ENCODE measurements at places on chromosomes 1 and 21. TPM values are rescaled to one million over a fixed set of nuclear protein-coding genes. Genes with fewer than 3 reads are reported as not detected.

DNA sequence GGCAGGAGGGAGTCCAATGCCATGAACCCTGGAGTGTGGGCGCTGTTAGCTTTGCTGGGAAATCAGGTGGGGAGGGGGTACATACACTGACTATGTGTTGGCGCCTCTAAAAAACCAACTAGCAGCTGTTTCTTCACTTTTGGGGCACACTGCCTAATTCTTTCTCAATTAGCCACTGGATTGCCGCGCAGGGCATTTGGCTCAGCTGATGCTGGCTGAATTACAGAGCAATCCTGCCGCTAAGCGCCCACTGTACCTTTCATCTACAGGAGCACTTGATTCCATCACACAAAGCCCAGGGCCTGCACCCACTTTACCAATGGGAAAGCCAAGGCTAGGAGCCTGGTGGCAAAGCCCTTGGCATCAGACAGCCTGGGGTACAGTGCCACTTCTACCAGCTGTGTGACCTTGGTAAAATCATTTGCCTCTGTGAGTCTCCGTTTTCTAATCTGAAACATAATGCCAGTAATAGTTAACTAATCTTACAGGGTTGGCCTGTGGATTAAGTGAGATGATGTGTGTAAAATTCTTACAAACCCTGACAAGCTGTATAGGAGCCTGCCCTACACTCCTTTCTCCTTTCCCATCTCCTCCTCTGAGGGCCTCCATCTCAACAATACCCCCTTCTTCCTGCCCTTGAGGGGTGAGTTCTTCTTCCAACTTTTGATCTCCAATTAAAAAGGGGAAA lies 59.0 kb downstream of the UBE2T start:
- DNase-seq = no peak

GRCh38 chr1:90768826-90769225 lies 51.7 kb upstream of the BARHL2 start:
- no peak for DNase-seq

DNA sequence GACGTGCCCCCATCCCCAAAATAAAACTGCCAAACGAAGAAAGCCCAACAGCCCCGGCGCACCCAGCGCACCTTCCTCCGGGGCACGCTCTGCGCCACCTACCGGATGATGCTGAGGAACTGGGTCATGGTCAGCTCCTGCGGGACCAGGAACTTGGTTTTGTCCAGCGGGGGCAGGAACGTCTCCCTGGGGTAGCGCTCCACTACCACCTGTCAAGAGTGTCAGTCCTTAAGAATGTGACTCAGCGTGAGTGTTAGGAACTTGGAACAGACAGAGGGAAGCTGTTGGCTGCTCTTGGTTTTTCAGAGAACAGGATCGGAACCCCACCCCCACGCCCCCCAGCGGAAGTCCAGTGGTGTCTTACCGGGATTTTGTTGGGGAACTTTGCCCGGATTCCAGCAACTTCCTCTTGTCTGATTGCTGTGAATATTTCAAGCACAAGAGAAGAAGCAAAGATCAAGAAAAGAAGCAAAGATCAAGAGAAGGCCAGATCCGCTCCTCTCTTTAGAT lies 431 bp downstream of the MAP1LC3C start:
- peak; percentile 72 for DNase-seq

DNA sequence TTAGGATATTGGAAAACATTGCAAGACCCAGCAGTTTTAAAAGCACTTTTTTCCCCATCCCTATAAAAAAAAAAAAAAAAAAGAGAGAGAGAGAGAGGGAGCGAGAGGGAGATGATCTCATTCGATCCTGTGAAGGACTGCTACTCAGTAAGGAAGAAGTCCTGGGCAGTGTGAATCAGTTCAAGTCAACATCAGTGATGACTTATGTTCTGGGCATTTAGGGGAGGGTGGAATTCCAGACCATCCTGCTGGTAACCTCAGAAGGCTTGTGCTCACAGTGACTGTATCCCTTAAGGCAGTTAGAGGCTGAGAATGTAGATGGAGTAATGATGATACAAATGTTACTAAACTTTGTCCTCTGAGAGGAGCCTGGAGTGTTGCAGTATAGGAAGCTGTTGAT lies 151.4 kb downstream of the TGFB2 start:
- no peak for DNase-seq

GRCh38 chr1:195744256-195744655 lies 864.0 kb downstream of the KCNT2 start:
- DNase-seq = no peak

GRCh38 chr1:30041741-30042437 lies 681.5 kb downstream of the MATN1 start:
- no peak for DNase-seq

GRCh38 chr1:235468970-235469369 lies 35.3 kb downstream of the B3GALNT2 start:
- no peak for DNase-seq

DNA sequence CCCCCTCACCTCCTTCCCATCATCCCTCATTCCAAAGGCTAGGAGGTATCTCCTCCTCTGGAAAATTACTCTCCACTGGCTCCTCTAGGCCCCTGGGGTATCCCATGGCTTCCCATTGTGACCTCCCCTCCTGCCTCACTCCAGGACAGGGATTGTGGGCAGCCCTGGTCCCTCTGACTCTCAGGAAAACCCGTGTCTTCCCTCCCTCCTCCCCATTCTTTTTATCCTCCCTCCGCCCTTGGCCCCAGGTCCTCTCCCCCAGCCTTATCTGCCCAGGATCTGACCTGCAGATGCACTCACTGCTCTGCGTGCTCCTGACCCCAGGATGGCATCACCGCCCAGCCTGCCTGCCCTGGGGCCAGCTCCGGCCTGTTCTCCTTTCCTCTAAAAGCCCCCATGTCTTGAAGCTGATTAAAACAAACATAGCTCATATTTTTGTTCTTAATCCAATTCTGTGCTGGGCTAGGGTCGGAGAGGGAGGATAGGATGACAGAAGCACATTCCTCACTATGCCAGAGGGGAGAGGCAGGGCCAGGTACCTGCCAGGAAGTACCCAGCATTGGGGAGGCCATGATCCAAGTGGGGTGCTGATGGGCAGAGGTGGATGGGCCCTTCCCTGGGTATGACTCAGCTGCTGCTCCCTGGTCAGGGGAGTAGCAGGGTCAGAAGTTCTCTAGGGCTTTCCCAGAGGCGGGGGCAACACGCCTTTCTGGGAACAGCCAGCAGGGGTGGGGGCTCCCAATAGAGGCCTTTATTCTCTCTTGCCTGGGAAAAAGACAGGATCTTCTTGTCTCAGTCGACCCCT lies 13.8 kb upstream of the UBL4B start:
- DNase-seq = no peak

- no peak for DNase-seq
These were observed 38.6 kb downstream of the BMP8A start for GRCh38 chr1:39529901-39530535.

DNA sequence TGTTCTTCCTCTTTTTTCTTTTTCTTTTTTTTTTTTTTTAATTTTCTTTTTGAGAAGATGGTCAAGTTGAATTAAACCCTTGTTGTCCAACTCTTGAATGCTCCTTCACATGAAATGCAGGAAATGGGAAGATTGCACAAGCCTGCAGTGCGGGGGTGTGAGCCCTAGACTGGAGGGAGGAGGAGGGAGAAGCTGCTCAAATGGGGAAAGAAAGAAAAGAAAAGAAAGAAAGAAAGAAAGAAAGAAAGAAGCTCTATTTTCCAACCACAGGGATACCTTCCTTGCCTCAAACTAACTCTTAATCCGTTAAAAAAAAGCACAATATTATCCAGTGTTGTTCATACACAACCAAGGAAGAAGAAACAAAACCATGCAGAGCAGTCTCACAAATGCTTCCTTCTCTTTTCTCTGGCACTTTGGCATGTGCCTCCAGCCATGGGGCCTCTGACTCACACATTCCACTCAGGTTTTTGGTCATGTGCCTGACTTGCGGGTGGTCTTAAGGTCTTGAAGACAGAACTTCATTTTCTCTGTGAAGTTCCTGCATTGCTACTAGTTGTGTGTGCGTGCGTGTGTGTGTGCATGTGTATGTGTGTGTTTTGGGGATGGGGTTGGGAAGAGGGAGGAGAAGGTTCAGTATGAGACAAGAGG lies 276.1 kb downstream of the RPS6KC1 start:
- DNase-seq = no peak

- no peak for DNase-seq
These were observed 253.1 kb downstream of the PTPRU start for GRCh38 chr1:29489471-29489870.

GRCh38 chr1:97451944-97452343 lies 468.9 kb downstream of the DPYD start:
- no peak for DNase-seq

DNA sequence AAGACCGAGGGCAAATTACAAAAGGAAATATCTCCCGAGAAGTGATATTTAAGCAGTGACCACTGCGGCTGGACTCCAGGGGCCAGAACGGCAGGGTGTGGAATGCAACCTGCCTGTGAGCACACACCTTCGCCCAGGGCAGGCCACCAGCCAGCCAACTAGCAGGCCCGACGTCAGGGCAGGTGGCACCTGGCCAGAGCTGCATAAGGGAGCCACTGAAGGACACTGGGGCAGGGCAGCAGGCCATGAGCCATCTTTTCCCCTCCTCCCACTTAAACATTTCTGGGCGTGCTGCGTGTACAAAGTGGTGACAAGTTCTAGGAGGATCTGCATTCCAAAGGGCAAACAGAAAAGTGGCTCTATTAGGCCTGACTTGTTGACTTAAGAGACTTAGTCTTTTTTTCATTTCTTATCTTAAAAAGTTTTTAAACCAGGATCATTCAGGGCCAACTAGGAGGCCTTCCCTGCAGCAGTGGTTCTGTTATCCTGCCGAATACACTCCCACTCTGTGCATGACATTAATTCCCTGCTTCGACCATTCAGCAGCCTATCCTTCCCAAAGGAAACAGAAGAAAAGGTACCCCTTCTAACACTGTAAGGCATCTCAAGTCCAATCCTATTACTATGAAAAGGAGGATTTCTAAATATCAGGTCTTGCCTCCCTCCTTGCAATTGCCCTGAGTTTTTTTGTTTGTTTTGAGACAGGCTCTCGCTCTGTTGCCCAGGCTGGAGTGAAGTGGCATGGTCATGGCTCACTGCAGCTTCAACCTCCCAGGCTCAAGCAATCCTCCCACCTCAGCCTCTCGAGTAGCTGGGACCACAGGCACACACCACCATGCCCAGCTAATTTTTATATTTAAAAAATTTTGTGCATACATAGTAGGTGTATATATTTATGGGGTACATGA lies 96.3 kb downstream of the BCAR3 start:
- DNase-seq = peak; percentile 89

GRCh38 chr1:153364156-153364555 lies 6.5 kb downstream of the S100A9 start:
- DNase-seq = no peak

- no peak for DNase-seq
These were observed 69.6 kb upstream of the C1orf105 start for GRCh38 chr1:172350856-172351255.

DNA sequence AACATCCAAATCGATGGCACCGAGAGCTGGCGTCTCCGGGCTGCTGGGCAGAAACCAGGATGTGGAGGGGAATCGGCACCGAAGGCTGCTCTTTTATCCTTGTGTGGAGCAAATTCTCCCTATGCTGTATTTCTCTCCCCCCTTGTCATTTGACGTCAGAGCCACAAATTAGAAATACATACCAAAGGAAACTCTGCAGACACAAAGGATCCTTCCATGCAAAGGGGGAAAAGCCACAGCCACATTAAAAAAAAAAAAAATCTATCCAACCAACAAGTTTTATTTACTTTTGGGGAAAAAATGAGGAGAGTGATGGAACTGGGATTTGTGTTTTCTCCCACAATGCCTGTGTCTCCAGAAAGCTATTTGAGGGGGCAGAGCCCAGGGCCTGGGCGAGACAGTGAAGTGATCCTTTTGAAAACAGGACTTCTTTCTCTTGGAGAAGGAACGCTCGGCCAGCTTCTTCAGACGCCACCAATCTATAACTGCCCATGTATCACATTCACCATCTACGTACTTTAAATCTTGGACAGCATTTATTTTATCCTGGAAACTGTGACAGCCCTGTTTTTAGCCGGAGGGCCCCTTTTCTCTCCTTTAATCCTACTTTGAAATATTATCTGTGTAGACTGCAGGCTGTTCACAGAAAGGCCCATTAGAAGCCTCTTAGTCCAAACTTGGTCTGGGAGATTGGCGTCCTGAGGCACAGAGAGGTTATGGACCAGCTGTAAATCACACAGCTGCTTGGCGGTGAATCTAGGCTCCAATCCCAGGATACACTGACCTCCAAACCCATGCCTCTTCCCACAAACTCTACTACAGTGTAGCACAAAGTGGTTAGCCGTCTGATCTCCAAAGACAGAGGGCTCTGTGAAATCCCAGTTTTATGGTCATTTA lies 4.5 kb downstream of the KANK4 start:
- no peak for DNase-seq

Gene GPR153
- total RNA-seq = 3.4 TPM

Gene ZNF362
- 17.6 TPM for total RNA-seq

Gene FOXD2
- not detected for total RNA-seq

Gene PLA2G5
- not detected for total RNA-seq

Gene S100A1
- total RNA-seq = 739 TPM

Gene CRYBG2
- not detected for total RNA-seq

Gene OR14A16
- total RNA-seq = not detected
